ENCODE measurements at places on chromosomes 7 and 10.

DNA sequence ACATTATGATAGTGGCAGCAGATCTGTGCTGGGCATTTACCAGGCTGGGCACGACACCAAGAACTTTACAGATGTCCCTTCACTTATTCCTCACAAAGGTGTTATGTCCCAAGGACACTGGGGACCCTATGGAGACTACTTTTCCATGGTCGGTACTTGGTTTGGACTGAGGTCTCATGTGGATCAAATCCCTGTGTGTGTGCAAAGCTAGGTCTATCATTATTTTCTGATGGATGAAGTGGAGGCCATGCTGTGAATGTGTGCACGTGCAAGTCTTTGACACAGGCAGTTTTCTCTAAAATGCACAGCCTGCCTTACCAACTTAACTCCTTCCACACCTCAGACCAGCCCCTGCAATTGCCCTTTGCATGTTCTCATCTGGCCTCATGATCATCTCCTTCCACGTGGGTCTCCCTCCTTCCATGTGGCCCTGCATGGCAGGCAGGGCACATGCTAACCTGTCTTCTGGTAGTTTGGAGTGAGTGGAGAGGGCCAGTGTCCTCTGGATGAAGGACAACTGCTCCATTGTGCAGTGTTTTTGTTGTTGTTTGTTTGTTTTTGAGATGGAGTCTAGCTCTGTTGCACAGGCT, 16.0 kb upstream of the ZNF273 start:
- DNase-seq = no peak

- no peak for DNase-seq
Measured at GRCh38 chr7:75879771-75880184, 944 bp downstream of the RHBDD2 start.

GRCh38 chr10:24432478-24433416, 223.8 kb downstream of the KIAA1217 start:
- DNase-seq = no peak

- no peak for DNase-seq
Measured at GRCh38 chr7:156107957-156108356, 295.7 kb upstream of the SHH start.

GRCh38 chr10:73648975-73649829, 6.6 kb downstream of the SYNPO2L start:
- no peak for DNase-seq

DNA sequence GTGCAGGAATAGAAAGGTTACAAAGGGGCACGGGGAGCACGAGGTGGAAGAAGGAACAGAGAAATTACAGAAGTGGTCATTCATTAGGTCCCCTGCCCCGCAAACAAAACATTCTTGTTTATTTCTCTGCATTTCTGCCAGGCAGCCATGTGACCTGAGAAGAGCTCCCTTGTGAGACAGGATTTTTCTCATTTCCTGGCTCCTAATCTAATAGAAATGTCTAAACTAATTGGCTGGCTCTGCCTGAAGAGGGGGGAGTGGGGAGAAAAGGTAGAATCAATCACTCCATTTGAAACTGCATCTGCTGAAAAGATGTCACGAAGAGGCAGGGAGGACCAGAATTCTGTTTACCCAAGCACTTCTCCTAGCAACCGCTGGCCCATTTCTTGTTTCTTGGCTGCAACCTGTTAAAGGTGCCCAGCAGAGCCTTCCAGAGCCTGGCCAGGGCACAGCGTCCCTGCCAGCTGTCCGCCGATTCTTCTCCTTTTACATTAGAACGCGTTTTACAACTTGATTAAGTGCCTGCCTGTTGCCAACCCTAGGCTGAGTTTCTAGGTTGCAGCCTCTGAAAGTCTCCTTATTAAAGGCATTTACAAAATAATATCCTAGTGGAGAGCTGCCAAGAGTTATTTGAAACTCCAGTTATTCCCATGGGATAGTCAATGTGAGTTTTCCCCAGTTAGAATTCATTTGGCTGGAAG, 1227.6 kb downstream of the TYW1 start:
- DNase-seq = no peak

Data from esophagus squamous epithelium (tissue), 5 donors.